ENCODE measurements at places on chromosomes 16 and 17. TPM values are rescaled to one million over a fixed set of nuclear protein-coding genes. Genes with fewer than 3 reads are reported as not detected.

CMTM2 gene
- not detected for total RNA-seq

DOC2B gene
- total RNA-seq, result 10.5 TPM

GRCh38 chr17:69856946-69857345, 218.1 kb upstream of the KCNJ16 start:
- DNase-seq, result no peak

DNA sequence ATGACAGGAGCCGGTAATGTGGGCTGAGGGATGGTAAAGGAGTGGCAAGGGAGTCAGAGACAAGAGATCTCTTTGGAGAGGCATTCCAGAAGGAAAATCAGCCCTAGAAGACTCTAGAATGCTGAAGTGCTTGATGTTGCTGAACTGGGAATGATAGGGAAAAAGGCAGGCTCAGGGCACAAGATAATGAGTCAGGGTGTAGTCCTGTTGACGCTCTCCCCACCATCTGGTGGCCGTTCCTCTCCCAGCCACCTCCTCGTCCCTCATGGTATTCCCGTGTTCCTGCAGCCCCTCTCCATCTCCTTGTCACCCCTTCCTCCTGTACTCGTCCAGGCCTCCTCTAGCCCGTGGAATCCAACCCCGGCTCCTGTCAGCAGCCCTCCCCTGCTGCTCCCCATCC, 11.1 kb upstream of the ALDOA start:
- DNase-seq, result no peak

DNA sequence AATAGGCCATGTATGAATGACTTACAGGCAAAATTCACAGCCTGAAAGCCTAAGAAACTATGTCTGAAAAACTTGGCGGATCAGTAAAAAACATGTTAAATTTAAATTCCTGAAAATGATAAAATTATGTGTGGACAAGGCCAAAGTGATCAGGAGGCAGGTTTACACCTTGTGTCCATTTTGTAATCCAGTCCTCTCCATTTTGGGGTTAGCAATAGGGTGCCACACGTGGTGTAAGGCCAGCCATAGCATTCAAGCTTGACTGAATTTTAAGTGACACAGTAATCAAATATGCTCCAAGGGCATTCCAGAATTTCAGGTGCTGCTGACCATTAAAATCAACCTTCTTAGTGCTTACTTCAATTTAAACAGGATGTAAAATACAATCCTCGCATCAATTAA, 2.7 kb downstream of the RNF43 start:
- DNase-seq, result no peak

- DNase-seq, result no peak
These were observed 5.2 kb downstream of the FLCN start for GRCh38 chr17:17231621-17232302.

- no peak for DNase-seq
These were observed 1065.9 kb upstream of the RBFOX1 start for GRCh38 chr16:6266703-6267102.

DNA sequence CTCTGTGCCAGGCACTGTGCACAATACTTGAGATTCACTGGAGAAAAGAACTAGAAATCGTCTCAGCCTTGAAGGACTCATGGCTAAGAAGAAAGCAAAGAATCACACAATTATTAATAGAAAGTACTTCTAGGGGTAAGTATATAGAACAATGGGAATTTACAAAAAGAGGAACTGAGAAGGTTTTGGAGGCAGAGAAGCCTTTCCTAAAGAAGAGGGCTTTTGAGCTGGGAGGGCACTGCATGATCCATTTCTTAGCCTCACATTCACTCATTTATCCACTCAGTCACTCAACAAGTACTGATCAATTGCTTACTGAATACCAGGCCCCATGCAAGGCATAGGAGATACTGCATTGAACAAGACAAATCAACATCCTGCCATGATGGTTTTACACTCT, 113.5 kb downstream of the TMEM114 start:
- DNase-seq, result no peak

DNA sequence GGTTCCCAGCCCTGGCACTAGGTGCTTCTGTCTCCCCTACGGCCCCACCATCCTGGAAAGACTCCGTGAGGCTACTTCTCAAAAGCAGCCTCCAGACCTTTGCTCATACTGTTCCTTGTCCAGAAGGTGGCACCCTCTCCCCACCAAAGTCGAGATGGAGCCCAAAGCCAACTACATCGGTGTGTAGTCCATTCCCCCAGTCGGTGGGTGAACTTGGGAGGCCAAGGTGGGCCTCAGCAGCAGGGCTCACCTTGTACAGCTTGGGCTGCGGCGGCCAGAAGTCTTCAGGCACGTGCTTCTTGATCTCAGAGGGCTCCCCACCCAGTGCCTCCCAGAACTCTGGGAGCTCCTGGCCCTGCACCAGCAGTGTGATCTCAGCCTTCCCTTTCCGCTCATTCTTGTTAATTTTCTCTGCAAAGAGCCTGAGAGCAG, 10.2 kb downstream of the FLII start:
- peak; percentile 79 for DNase-seq

DNA sequence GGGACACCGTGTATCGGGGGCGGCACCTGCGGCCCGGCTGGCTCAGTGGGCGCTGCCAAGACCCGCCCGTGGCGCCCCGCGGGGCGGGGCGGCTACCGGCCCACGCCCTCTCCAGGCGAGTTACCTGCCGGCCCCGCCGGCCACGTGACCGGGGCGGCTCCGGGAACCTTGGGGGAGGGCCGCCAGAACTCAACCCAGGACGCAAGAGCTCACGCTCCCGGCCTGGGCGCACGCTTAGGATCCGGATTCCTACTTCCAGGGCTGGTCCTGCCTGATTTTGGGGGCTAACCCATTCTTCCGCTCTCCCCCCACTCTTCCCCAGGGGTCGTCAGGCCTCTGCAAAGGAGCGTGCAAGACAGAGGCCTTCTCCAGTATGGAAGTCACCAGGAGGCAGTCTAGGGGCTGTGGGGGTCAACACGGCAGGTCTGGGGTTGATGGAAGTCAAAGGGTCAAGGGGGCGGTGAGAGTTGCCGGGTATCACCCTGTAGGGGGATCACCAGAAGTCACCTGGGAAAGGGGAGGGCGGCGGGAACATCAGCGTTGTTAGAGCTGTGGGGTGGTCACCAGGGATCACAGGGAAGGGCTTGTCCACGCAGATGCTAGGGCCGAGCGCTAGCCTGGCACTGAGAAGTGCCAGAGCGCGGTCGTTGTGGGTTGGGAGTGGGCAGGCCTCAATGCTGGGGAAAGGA, 354 bp upstream of the ESRP2 start:
- no peak for DNase-seq

DNA sequence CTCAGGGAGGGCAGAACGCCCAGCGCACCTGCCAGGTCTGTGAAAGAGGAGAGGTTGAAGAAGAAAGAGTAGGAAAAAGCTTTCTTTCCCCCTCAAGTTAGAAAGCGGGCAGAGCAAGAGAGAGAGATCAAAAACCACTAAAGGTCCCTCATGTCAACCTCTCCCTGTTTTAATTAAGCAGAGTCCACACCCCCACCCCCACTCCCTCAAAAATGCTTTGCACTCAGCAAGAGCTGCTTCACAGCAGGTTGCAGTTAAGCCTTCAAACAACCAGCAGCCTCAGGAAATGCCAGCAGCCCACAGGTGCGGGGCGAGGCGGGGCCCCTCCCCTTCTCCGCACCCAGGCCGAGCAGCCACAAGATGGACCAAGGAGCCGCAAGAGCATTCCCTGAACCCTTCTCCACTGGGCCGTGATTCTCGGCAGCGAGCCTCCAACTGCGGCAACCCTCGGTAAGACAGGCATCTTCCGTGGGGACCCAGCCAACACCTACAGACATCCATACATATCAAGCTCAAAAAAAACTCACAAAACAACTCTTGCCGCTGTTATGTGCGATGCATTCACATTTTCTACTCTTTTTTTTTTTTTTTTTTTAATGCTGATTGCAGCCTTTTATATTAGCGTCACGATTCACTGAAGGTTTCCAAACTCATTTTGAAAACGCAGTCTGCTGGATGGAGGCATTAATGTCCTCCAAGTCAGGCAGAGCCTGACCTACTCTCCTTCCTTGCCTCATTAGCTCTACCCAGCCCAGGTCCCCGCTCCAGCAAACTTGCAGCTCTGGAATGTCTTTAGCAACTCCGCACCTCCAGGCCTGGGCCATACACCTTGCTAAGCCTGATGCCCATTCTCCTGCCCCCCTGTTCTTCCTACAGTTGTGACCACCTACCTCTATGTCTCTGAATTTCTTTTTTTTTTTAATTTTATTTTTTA, 66.1 kb downstream of the AXIN2 start:
- no peak for DNase-seq

DNA sequence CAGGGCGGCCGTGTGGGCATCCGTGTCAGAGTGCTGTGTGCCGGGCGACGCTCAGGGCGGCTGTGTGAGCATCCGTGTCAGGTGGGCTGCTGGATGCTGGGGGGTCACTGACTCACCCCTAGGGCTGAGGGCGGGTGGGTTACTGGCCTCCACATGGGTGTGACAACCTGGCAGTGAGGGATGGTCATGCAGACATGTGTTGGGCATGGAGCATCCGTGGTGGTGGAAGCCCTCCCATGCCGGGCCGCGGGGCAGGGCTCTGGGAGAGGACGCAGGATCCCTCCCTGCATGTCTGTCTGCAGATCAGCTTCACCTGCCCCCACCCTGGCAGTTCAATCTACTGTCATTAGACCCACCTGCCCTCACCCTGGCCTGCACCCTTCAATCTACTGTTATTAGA, 56.3 kb downstream of the METRNL start:
- DNase-seq, result no peak
